ENCODE measurements at places on chromosomes 12 and 14.

DNA sequence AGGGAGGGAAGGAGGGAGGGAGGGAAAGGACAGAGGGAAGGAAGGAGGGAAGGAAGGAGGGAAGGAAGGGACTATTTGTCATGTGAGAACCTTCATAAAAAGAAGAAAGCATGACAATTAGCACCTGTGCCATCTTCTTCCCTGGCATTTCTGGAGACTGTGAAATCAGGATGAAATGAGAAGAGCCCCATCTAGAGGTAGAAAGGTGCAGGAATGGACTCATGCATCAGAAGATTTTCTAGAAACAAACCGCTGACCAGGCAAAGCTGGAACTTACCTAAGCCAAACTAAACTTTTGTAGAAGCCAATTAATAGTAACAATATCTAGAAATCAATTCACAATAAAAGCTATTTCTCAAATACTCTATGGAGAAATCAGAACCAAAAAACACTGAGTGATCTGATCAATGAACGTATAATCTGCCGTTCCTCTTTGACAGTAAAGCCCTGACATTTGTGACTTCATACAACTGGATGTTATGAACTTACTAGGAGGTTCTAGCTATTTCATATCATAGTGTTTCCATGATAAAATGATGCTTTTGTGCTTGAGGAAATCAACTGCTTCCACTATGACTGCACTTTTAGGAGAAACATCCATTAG is 24.4 kb upstream of the CRACR2A start:
- DNase-seq: peak; percentile 14

DNA sequence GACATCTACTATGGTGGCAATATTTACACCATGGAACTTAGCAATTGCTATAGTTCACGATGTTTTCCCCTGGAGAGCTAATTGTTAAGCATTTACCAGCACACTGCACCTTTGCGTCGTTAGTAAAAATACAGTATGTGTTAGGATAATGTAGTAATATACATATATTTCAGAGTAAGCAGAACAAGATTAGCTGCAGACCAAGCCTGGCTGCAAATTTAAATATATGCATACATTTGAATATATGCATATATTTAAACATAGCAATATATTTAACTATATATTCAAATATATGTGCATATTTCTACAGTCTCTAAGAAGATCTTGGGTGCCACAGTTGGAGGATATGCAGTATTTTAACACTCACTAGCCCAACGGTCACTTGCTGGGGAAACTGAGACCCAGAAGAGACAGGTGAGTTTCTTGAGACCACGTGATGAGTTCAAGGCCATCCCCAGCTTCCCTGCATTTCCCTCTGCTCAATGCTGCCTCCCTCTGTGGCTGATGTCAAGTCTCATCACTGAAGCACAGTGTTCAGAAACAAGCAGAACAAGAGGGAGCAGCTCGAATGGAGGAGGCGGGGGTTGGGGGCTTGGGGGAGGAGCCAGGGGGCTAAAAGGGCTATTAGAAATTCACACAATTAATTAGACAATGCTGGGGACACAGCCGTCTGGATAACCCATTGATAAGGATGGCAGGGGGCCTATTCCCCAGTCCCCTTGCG is 708.0 kb downstream of the MED13L start:
- no peak for DNase-seq

DNA sequence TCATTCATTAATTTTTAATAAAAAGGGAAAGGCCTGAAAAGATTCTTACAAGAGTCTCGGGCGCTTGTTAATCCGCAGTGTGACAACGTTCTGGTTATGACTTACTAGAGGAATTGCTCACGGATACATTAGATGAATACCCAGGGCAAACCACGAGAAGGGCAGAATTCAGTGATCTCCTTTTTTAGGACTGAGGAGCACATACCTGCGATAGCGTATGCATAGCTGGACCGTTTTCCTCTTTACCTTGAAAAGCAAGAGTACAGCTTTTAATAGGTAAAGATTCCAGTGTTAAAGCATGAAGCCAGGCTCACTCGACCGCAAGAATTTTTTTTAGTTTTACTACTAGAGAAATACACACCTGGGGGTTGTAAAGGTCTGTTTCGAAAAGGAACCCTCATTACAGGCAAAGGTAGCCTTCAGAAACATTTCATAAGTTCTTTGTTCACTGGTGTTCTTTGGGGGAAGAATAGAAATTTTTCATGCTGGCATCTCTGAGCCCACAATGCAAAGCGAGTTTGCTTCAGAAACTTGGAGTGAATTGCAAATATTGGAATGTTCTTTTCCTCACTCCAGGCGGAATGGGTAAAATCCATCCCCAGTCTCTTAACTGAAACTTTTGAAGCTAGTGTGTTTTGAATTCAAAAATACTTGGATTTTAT is 953 bp downstream of the MAPK1IP1L start:
- DNase-seq: no peak

DNA sequence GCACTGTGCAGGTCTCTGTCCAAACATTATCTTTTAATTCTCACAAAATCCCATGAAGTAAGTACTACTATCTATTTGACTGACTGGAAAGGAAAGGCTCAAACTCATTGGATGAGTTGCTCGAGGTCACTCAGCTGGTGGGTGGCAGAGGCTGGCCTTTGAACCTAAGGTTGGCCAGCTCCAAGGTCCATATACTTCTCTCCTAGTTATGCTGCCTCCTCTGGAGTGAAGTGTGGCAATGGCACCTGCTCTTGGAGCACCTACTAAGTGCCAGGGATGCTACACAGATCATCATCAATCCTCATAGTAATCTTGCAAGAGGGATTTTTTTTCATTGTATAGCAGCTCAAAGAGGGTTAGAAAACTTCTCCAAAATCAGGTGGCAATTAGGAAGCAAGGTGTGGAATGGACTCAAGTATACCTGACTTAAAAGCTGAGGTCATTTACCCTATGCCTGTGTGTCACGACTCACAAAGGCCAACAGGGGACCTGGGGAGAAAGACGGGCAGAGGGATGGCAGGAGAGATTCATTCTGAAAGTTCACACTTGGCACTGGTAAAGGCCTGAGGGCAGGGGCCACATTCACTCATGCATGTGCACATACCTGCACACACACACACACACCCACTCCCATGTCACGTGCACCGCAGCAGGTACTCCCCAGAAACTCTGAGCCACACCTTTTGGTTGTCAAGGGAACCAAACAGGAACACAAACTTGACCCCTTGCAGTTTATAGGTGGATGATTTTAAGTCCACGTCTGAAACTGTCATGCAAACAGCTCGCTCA is 146.4 kb downstream of the FOXN3 start:
- no peak for DNase-seq

DNA sequence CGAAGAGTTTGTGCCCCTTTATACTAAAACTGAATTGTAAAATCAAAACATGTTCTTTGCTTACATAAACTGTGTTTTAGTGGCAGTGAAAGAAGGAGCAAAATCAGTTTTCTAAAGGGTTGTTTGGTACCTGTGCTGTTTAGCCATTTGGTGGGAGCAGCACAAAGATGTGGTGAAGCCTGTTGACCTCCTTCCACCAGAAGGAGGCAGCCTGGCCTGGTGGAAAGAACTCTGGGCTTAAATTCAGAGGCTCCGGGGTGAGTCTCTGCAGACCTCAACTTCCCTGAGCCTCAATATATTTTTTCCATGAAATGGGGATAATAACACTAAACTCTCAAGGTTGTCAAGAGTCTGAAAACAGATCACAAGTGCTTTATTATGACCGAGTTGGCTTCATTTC is 502.5 kb downstream of the VRK1 start:
- no peak for DNase-seq

- no peak for DNase-seq
These were observed 1.5 kb upstream of the SDR9C7 start for GRCh38 chr12:56935752-56936151.

DNA sequence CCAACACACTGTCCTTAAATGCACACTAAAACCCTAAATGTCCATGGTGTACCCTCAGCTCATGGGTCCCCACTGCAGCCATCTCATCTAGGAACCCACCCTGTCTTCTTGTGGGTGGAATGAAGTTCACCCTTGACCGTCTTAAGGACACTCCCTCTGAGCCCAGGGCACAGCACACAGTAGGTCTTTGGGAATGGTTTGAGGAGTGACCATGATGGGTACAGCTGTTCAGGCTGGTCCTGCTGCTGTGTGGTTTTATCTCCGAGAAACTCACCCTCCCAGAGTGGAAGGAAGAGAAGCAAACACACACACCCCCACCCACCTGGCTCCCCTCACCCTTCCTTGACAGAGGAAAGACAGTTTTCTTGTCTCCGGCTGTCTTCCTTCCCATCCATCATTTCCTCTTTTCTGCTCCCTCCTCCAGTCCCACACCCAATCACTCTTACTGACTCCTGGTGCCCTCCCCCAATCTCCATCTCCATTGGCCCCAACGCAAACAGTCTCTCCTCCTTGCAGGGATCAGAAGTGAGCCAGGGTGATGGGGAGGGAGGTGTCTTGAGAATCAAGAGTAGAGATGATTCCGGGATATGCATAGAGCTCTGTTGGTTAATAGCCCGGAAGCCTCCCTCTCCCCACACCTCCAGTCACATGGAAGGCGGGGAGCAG is 105.9 kb upstream of the LHX5 start:
- DNase-seq: no peak

- DNase-seq: no peak
These were observed 1.7 kb downstream of the MGST1 start for GRCh38 chr12:16349131-16349460.

- no peak for DNase-seq
These were observed 12.1 kb downstream of the HIGD1C start for GRCh38 chr12:50964432-50964831.
